Epithelial cell of proximal tubule (primary cell): ENCODE measurements at places on chromosomes 12 and 14. TPM values are rescaled to one million over a fixed set of nuclear protein-coding genes. Genes with fewer than 3 reads are reported as not detected.

DNA sequence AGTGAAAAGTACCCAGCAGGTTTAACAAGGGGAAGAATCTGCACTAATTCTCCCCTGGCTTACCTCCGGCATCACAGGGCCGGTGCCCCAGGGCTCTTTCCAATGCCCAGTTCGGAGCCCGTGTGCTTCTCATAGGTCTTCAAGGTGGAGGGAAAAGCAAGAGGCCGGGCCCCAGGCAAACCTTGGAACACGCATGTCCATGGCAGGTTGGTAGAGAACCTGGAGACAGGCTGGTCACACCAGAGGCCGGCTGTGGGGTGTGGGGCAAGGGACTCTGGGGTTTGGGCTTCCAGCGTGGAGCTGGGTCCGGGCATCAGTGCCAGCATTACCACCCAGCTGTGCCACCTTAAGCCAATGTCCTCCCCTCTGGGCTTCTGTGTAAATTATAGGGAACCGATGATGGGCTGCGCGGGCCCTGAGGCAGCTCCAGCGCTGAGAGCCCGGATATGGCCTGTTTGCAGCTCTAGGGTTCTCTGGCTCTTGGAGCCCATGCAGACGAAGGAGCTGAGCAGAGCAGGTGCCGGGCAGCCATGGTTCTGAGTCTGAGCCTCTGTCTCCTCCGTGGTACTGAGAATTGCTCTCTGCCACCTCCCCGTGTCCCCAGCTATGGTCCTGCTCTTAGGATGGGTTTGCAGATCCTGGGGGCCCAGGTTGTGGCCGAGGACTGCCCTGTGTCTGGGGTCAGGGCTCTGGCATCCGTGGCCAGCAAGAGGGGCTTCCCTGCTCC is 197.0 kb upstream of the C14orf180 start:
- DNase-seq: no peak

DNA sequence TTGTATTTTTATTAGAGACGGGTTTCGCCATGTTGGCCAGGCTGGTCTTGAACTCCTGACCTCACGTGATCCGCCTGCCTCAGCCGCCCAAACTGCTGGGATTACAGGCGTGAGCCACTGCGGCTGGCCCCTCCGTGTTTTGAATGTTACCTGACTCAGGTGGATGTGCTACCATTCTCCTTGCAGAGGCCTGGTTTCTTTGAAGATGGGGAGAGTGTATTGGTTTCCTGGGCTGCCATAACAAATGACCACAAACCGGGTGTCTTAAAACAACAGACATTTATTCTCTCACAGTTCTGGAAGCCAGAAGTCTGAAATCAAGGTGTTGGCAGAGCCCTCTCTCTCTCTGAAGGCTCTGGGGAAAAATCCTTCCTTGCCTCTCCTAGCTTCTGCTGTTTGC is 98.0 kb downstream of the IRF2BPL start:
- no peak for DNase-seq

DNA sequence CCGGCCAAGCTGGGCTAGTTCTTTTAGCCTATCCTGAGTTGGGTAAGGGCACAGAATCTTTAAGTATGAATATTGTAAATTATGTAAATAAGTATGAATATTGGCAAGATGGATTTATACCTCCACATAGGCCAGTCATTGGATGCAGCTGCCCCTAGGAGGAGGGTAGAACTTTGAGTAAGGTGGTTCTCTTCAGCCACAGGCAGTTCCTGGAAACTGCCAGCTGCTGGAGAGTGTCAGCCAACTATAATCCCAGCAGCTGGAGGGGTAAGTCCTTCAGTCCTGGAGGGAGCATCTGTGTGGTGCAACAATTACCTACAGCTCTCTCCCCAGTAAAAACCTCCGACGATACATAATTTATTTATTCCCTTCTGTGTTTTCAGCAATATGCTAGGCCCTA is 65.8 kb upstream of the TMPO start:
- no peak for DNase-seq

DNA sequence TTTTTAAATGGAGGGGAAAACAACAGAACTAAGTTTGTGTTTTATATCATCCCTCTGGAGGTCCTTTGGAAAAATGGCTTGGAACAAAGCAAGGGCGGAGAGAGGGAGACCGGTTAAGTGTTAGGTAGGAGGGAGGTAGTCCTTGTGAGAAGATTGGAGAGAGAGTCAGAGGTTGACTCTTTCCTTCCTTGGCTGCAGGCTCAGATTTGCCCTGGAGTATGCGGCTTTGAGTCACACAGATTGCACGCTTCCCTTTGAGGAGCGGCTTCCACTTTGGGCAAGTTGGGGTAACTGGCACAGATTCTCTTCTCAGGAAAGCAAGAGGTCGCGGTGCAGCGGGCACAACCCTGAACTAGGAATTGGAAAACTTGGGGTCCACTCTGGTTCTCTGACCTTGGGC is 9.9 kb downstream of the SOCS2 start:
- no peak for DNase-seq

- no peak for DNase-seq
These were observed 854.8 kb upstream of the SEL1L start for GRCh38 chr14:82388488-82388887.

DNA sequence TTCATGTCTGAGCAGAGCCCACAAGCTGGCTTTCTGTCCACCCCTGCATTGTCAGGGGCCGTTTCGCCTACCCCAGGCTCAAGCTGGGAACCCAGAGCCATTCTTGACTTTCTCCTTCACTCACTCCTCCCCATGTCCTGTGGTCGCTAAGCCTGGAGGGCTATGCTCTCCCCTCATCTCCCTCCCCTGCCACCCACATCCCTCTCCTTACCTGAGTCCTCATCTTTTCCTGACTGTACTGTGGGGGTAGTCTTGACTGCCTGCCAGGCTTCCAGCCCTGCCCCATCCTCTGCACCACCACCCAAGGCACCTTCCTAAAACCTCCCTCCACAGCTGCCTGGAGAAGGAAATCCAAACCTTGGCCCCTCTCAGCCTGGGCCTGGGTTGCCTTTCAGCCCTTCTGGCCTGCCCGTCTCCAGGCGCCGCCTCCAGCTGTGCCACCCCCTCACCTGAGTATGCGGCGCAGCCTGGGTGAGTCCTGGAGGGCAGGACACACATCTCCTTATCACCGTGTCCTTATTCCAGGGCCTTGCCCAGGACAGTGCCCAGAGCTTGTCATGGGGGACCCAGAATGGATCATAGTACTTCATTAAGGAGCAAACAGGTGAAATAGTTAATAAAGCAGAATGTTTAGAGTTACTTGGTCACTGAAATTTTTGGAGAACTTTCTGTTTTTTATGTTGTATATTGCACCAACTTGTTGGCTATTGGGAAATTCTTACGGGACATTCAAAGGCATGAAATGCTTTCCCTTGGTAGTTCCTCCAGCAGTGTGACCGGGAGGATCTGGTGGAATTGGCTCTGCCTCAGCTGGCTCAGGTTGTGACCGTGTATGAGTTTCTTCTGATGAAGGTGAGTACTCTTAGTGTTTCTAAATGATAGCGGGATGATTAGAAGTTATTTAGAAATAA is 14.5 kb downstream of the ZNF839 start:
- no peak for DNase-seq

GRCh38 chr12:22374508-22374907 is 40.0 kb upstream of the ST8SIA1 start:
- DNase-seq: no peak

DNA sequence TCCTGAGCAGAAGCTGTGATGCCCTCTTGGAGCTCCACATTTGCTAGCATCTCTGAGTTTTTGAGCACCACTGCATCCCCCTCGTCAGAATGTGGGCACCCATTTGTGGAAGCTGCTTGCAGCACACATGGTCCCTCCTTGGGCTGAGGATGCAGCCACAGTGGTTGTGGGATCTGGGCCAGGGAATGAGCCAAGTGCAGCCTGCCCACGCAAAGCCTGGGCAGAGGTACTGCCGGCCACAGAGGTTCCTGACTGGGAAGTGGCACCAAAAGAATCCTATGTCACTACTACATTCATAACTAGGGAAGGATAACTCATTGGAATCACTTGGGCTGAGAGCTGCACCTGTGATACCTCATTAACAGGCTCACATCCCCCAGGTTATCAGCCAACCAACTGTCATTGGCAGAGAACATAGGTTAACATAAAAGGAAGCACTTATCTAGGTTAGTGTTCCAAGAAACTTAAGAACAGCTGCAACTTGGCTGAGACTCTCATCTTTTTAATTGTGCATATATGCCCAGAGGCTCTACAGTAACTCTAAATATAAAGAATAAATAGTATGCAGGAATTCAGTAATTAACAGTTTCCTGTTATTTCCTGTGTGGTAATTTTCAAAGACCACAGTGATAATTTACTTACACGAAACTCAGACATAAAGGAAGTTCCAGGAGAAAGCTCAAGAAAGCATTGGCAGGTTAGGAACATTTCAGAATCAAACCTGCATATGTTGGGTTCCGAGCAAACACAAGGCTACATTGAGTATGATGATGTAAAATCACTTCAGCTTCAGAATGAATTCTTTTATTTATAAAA is 145.3 kb downstream of the BCAT1 start:
- no peak for DNase-seq

DNA sequence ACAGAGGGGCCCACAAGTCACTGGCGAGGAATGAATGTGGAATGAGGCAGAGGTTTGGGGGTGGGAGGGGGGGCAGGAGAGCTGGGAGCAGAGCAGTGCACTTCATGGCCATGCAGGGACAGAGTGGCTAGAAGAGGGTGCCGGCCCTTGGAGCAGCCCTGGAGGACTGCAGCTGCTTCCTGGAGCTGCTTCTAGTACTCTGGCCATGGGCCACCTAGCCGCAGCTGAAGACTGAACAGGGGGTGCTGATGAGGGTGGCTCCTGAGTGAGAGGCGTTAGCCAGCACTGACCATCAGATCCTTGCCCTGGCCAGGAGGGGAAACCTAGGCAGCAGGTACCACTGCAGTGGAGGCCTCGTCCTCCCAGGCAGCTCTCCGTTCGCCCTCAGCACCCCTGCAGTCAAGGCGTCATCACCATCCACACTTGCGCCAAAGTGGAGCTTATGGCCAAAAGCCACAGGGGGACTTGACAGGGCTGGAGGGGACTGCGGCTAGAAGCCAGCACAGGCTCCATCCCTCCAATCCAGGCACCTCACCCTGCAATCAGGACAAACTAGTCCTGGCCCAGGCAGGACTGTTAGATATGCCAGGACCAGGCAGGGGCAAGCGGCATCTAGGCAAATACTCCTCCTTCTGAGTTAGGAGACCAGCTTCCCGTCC is 16.4 kb downstream of the OTUB2 start:
- DNase-seq: no peak

DNA sequence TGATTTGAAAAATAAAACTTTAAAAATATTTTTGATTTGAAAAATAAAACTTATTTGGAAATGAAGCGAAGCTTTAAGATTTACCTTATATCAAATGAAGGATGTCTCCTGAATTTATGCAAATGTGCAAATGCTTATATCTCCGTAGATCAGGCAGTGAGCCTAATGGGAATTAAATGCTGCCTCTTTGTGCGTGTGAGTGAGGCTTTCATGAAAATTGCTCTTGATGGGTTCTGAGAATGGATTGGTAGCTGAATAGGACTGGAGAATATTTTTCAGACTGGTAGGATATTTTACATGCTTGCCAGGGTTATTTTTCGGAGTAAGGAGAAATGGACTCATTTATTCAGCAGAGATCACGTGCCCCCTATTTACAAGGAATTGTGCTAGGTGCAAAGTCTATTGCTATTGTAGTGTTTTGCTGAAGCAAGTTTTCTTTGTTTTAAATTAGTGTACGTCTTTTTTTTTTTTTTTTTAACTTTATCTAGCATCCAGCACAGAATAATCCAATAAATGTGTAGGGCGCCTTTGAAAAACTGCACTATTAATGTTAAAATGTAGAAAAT is 2.4 kb downstream of the VRK1 start:
- no peak for DNase-seq

GRCh38 chr12:47164724-47165439 is 85.1 kb upstream of the AMIGO2 start:
- no peak for DNase-seq

DNA sequence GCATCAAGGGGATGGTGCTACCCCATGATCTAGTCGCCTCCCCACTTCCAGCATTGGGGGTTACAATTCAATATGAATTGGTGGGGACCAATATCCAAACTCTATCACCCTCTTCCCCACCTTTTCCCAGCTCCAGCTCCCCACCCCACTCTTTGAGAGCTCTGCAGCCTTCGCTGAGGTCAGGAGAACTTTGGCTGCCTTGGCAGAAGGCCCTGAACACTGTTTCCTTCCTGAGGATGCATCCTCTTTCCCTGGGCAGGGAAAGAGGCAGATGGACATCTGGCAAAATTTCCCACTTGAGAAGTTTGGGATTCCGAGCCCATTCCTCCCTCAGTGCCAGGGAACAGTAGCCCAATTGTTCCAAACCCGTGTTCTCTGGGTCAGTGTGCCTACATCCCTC is 169.1 kb downstream of the TSPAN9 start:
- no peak for DNase-seq

DNA sequence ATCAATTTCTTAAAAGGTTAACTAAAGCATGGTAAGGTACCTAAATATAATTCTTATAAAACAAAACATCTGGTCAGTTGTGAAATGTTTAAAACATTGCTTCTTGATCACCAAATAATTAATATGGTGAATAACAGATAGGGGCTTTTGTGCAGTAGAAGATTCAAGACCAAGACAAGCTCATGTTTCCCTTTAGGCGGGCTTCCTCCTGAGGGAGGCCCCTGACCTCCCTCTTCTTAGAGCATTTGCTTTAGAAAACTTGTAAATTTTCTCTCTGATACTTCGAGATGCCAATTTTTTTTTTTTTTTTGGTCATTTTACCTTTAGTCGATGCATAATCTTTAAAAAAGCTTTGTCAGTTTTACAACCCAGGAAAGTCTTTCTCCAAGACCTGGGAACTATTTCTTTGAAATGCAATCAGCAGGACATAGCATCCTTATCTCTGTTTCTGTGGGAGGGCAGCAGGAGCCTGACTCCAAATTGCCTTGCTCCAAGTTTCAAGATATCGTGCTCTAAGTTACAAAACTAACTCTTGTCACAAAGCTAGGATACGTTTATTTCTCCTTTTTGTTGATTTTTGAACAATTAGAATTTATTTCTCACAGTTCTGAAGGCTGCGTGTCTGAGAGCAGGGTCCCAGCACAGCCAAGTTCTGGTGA is 66.6 kb upstream of the BICD1 start:
- no peak for DNase-seq

DNA sequence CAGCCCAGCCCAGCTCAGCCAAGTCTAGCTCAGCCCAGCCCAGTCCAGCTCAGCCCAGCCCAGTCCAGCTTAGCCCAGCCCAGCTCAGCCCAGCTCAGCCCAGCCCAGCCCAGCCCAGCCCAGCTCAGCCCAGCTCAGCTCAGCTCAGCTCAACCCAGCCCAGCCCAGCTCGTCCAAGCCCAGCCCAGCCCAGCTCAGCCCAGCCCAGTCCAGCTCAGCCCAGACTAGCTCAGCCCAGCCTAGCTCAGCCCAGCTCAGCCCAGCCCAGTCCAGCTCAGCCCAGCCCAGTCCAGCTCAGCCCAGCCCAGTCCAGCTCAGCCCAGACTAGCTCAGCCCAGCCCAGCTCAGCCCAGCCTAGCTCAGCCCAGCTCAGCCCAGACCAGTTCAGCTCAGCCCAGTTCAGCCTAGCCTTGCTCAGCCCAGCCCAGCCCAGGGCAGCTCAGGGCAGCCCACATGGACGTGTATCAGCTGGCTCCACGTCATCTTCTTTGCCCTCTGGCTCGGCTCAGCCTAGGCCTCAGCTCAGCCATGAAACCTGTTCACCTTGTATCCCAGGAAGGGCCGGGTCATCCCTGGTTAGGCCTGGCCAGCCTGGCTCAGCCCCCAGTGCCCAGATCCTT is 185.6 kb downstream of the TMEM121 start:
- no peak for DNase-seq

Gene NANOG
- not detected in 2 replicates for total RNA-seq

Gene TXNDC16
- 3.7 and 6.7 TPM in 2 replicates for total RNA-seq

Gene HOXC11
- total RNA-seq: 0.51 and 1.0 TPM in 2 replicates

Gene EEF1AKMT3
- 4.2 and 11.2 TPM in 2 replicates for total RNA-seq

Gene LRTM2
- total RNA-seq: not detected in 2 replicates

Gene LGR5
- not detected in 2 replicates for total RNA-seq

Gene DEPDC4
- total RNA-seq: 1.0 and 3.4 TPM in 2 replicates

Gene KRT85
- not detected in 2 replicates for total RNA-seq

Gene DNAI7
- total RNA-seq: not detected in 2 replicates

Gene CPM
- 35.0 and 41.7 TPM in 2 replicates for total RNA-seq

Gene CCDC198
- total RNA-seq: 18.9 and 20.0 TPM in 2 replicates
